ENCODE measurements at places on chromosomes 3 and 15.

- DNase-seq: no peak
Measured at GRCh38 chr3:64687086-64687780, 567 bp downstream of the ADAMTS9 start.

GRCh38 chr15:44435893-44436667 is 8.7 kb downstream of the CTDSPL2 start:
- DNase-seq: no peak

DNA sequence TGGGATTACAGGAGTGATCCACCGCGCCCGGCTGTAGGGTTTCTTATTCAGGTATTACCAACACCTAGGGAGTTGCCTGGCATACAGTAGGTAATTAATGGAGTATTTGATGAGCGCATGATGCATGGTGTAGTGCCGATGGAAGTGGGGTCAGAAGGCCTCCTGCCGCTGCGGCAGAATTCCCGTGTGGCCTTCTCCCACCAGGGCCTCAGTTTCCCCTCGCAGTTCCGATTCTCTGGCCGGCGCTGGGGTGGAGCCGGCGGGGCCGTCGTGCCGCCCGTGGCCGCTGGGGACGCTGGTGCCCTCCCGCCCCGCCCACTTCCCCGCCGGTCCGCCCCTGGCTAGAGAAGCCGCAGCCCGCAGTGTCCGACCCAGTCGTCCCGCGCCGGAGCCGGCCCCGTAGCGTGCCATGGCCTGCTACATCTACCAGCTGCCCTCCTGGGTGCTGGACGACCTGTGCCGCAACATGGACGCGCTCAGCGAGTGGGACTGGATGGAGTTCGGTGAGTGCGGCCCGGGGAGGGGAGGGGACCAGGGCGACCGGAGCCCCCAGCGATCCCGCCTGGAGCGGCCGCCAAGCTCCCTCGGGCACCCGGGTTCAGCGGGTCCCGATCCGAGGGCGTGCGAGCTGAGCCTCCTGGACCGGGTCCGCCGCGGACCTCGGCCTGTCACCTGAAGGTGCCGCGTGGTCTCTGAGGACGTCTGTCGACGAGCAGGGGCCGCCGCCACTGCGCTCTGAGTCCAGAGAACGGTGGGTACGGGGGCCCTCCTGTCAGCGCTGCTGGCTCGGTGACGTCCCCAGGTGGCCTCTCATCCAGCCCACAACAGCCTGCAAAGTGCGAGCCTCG is at the start of gene IRAK2:
TSS of gene IRAK2 (plus strand) at position 374 of the 848 bp plus-strand sequence. CDS start at position 410, 36 bp downstream.
- peak; percentile 67 for DNase-seq

GRCh38 chr3:115396801-115397200 is 226.5 kb upstream of the GAP43 start:
- no peak for DNase-seq

DNA sequence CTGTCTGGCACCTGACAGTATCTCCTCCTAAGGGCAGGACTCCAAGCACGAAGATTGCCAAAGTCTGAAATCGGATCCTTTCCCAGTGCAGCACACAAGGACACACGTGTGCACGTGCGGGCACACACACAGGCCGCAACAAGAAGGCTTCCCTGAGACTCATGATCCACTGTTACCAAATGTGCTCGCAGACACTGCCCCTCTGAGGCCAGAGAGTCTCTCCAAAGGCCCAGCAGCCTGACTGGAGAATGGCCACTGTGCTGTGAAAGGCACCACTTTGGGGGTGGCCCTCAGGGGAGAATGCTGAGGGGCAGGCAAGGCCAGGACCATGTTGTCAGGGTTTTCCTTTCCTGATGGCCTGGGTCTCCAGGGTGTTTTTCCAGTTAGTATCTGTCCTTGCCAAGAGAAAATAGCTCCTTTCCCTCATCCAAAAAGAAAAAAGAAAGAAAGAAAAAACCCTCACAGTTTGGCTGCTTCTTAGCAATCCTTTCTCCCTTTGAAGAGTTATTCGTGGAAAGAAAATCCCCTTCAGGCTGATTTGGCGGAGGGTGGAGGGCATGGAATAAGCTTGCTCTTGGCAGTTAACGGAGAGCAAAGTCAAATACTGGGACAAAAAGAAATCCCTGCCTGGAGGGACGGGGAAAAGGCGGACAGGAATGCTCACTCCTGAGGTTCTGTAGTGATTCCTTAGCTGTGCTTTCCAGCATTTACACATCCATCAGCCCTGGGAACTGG is 112.2 kb upstream of the ETV5 start:
- DNase-seq: no peak

DNA sequence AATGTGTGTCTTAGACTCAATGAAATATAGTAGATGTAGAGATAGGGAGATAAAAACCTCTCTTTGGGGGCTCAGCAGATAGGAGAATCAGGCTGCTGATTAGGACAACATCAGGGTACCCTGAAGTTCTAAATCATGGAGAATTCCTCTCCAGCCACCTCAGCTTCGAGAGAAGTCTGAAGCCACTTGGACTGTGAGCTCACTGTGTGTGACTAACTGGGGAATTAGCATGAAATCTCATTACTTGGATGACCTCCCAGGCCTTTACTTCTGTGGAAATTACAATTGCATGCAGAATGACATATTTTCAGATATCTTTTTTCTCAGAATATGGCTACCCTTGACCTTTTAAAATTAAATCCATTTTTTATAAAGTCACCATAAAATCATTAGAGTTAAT is 128.0 kb upstream of the MRPL3 start:
- DNase-seq: no peak

DNA sequence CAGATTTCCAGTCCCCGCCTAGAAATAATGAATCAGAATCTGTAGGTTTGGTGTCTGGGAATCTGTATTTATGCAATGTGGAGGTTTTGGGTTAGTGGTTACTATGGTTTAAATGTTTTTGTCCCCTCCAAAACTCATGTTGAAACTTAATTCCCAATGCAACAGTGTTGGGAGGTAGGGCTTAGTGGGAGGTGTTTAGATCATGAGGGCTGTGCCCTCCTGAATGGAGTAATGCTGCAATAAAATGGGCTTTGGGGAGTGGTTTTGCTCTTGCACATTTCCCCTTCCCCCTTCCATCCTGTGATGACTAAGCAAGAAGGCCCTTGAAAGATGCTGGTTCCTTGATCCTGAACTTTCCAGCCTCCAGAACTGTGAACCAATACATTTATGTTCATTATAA is 9.2 kb upstream of the RFC4 start:
- DNase-seq: no peak

- no peak for DNase-seq
Measured at GRCh38 chr3:177835008-177835407, 637.7 kb upstream of the TBL1XR1 start.

- DNase-seq: no peak
Measured at GRCh38 chr3:62965311-62965710, 90.1 kb upstream of the CADPS start.

DNA sequence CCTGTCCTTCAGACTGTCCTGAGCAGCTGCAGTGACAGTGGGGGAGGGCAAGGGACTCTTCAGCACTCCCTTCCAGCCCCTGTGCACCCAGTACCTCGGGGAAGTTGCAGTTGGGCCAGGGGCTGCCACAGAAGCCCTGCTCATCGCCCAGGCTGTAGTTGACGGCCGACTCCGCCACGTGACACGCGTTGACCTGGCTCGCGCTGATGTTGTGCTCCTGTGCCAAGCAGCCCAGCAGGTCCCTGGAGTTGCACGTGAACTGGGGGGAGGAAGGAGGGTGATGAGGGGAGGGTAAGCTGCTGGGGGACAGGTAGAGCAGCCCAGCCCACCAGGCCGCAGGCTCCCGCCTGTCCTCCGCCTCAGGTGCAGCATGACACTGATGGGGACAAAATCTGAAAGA is 101.2 kb downstream of the SEC22A start:
- no peak for DNase-seq

GRCh38 chr3:176632925-176633324 is 564.4 kb downstream of the TBL1XR1 start:
- no peak for DNase-seq

- no peak for DNase-seq
Measured at GRCh38 chr3:117411971-117412370, 702.4 kb downstream of the TUSC7 start.

DNA sequence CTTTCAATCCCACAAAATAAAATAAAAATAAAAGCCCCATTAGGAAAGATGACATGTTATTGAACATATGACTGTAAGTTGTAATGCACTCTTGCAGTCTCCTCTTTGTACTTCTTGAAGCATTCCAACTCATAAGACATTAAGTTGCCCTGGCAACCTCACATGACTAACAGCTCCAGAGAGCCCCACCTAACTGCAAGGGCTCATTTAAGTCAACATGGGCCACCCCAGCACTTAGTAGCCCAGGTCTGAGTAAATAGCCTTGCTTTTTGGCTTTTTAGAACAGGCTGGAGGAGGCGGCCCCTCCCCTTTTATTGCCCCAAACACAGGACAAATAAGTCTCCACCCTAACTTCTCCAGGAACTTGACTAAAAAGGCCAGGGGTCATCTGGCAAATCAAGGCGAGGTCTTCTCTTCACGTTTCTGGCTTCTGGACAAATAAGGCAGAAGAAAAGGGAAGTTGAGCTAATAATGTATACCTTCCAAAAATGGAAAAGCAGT is 135.1 kb downstream of the TMCO5A start:
- no peak for DNase-seq

- DNase-seq: no peak
Measured at GRCh38 chr3:194664857-194665256, 7.1 kb downstream of the LSG1 start.

GRCh38 chr3:14649466-14649865 is 2.1 kb upstream of the CCDC174 start:
- no peak for DNase-seq

GRCh38 chr3:108130701-108131474 is 40.1 kb upstream of the CD47 start:
- no peak for DNase-seq

DNA sequence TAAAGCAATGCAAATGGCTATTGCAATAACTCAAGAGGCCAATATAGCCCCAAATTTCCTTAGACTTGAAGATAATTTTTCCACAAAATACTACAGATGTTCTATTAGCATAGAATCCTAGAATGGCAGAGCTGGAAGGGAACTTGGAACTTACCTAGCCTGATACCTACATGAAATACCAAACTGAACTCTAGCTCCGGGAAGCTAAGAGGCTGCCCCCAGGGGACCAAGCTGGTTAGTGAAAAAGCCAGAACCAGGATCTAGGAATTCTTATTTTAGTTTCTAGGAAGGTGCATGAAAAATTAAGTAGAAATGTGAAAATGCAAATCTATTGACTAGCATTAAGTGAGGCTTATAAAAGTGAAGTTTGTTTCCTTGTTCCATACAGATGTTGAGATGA is 256.0 kb upstream of the CBLB start:
- DNase-seq: no peak

DNA sequence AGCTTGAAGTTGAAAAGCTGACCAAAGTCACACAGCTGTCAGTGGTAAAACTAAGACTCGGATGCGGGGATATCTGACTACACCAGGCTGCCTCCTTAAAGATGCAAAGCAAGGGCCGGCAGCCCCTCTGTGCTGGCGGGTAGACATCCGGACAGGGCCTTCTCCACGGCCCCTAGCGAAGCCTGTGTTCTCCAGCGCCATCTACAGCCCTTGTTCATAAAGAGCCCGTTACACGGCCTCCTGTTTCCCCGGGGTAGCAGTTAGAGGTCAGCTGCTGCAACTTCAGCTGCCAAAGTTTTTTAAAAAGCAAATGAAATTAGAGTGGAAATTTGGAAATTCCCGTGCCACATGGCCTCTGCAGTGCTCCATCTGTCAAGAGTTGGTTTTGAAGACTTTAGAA is 383.0 kb downstream of the TBL1XR1 start:
- DNase-seq: peak; percentile 29

- DNase-seq: no peak
Measured at GRCh38 chr3:128205558-128206145, 52.4 kb downstream of the EEFSEC start.

DNA sequence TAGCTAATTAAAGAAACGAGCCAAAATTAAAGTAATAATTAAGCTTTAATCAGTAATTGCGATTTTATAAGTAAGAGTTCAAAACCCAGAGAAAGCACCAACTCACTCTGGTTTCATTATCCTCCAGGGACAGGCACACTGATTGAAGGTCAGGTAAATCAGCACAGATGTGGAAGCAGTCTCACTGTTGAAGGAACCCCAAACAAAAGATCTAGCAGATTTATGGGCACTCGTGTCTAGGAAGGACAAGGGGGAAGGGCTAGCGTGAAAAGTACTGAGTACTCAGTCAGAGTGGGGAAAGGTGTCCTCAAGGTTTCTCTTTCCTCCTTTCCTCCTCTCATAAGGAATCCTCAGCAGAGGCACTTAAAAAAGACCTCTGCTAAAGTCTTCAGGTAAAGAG is 320.1 kb downstream of the PYDC2 start:
- DNase-seq: no peak

DNA sequence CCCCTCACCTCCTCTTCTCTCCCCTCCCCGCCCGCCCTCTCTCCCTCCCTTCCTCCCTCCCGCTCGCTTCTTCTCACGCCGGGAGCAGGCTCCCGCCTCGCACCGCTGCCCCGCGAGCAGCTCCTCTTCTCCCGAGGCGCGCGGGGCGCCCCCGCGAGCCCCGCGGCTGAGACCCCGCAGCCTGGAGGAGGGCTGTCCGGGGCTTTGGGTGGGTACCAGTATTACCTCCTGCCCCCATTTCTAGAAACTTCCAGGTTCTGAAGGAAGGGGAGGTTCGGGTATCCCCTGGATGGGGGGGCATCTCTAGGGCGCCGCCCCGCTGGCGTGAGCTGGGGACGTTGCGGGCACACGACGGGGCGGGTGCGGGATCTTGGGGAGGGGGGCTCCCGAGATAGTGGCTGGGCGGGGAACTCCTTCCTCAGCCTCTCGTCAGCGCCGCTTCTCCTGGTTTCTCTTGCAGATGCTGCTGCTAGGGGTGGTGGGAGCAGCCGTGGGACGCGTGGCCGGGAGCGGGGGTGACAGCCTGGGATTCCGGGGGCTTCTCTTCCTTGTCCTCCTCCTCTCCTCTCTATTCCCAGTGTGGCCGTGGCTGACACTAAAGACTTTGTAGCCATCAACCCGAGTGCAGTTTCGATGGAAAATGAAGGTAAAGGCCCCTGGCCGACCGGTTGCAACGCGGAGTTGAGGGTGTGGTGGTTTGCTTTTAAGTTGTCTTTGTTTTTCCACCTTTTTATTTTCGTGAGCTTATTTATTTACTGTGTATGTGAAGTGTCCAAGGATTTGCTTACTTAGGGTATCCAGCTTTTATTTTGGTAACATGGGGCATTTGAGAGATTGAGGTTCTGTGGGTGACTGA is 474 bp downstream of the ATP2C1 start:
- DNase-seq: peak; percentile 44

- no peak for DNase-seq
Measured at GRCh38 chr3:136630915-136631314, 121.3 kb downstream of the STAG1 start.

- no peak for DNase-seq
Measured at GRCh38 chr15:87653646-87654045, 602.9 kb downstream of the NTRK3 start.

- no peak for DNase-seq
Measured at GRCh38 chr15:48388910-48389309, 57.7 kb downstream of the DUT start.

DNA sequence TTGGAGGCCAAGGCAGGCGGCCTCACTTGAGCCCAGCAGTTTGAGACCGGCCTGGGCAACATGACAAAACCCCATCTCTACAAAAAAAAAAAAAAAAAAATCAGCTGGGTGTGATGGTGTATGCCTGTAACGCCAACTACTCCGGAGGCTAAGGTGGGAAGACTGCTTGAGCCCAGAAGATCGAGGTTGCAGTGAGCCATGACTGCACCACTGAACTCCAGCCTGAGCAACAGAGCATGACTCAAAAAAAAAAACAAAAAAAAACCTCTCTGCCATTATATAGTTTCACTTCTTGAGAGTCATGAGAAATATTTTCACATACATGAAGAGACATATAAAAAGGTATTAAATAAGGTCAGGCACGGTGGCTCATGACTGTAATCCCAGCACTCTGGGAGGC is 45.9 kb upstream of the CP start:
- no peak for DNase-seq
